ENCODE measurements at places on chromosomes 3 and 15.
A peak's percentile ranks its signal among the peaks of the same experiment; 100 is the strongest.

DNA sequence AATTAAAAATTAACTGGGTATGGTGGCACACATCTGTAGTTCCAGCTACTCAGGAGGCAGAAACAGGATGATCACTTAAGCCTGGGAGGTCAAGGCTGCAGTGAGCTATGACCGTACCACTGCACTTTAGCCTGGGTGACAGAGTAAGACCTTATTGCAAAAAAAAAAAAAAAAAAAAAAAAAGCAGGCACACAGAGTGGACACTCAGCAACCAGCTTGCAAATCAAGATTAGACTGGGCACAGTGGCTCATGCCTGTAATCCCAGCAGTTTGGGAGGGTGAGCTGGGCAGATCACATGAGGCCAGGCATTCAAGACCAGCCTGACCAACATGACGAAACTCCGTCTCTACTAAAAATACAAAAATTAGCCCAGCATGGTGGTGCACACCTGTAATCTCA lies 5.4 kb downstream of the CLN6 start:
- DNase-seq, result no peak

DNA sequence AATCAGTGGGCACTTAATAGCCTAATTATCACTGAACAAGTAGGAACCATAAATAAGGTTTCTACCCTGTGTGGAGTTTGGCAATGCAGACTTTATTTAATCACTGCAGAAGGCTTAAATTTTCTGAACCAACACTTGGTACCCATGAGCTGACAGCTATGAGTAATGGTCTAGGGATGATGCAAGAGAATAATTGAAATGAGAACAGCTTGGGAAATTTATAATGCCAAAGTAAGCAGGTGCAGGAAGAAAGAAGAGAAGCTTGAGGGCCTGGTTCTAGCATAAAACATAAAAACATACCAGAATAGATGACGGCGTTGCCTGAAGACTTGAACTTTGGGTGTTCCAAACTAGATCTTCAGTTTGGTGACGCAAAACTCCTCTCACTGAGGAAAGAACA lies 67.0 kb downstream of the IMPG2 start:
- DNase-seq, result no peak

DNA sequence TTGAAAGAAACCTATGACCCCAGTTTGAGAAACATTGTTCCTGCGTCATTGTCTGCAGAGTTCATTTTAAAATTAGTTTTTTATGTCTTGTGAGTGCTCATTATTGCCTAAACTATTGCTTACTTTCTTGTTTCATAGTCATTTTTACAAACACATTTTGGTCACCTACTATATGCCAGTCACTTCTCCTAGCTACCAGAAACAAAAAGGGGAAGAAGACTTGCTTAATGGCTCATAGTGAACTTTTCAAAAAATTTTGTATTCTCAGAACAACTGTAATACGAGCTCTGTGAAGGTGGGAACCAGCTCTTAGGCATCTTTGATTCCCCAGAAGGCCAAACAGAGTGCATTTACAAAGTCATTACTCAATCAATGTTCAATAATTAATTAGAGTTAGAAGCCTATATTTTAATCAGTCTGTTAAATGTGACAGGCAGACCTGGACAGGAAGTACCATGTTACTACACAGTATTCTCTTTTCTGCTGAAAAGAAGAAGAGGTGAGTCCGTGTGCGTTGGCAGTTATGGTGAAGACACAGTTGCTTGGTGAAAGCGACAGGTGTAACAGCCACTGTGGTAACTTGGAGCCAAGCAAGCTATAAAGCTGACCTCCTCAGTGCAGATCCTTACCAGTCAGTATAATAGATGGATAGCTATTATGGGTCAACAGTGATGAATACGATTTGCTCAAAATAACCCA lies 46.6 kb downstream of the DPPA2 start:
- no peak for DNase-seq

DNA sequence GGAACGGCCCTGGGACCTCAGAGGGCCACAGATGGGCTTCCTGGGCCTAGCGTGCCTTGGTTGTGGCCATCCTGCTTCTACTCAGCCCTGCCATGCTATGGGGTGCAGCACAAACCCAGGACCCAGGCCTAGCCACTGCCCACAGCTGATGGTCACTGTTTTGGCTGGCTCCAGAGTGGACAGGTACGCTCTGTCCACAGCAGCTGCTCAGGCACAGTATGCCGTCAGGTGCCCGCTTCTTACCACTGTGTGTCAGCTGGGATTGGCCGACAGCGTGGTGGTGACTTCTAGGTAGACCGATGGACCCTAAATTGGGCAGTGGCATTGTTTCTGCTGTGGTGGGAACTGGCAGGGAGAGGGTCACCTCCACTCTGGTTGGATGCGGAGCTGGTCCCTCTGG lies 47.3 kb downstream of the KLF13 start:
- no peak for DNase-seq

DNA sequence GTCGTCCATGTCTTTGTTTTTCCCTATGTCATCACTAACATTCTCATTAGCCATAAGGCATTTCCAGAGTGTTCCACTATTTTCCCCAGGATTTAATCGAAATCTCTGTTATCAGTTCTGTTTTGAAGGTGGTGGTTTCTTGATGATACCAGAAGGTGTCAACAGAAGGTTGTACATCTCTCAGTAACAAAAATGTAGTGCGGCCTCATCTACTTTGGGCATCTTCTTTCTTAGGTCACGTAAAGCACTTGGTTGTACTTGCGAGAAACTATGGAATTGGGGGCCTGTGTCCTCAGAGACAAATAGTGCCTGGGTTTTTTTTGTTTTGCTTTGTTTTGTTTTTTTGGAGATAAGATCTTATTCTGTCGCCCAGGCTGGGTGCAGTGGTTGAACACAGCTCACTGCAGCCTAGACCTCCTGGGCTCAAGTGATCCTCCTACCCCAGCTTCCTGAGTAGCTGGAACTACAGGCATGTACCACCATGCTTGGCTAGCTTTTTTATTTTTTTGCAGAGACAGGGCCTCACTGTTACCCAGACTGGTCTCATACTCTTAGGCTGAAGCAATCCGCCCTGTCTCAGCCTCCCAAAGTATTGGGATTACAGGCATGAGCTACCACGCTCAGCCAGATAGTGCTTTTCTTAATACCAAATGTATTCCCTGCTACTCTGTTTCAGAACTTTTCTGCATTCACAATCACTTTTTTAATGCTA lies 61.2 kb upstream of the FURIN start:
- DNase-seq, result no peak

- DNase-seq, result no peak
Observed at GRCh38 chr3:34864011-34864410, 775.3 kb upstream of the ARPP21 start.

DNA sequence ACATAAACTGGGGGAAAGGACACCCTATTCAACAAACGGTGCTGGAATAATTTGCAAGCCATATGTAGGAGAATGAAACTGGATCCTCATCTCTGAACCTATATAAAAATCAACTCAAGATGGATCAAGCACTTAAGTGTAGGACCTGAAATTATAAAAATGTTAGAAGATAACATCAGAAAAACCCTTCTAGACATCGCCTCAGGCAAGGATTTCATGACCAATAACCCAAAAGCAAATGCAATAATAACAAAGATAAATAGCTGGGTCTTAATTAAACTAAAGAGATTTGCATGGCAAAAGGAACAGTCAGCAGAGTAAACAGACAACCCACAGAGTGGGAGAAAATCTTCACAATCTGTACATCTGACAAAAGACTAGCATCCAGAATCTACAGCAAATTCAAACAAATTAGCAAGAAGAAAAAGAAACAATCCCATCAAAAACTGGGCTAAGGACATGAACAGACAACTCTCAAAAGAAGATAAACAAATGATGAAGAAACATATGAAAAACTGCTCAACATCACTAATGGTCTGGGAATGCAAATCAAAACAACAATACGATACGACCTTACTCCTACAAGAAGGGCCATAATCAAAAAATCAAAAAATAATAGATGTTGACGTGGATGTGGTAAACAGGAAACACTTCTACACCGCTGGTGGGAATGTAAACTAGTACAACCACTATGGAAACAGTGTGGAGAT lies 408.7 kb downstream of the CNTN6 start:
- no peak for DNase-seq

DNA sequence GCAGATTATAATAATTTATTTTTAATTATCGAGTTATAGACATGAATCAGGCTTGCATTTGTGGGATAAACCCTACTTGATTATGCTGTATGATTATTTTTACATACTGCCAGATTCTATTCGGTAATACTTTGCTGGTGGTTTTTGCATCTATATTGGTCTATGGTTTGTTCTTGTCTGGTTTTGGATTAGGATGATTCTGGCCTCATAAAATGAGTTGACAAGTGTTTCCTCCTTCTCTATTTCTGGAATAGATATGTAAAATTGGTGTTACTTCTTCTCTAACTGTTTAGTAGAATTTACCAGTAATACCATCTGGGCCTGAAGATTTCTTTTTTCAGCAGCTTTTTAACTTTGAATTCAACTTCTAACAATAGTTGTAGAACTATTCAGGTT lies 33.0 kb upstream of the ACKR4 start:
- no peak for DNase-seq

DNA sequence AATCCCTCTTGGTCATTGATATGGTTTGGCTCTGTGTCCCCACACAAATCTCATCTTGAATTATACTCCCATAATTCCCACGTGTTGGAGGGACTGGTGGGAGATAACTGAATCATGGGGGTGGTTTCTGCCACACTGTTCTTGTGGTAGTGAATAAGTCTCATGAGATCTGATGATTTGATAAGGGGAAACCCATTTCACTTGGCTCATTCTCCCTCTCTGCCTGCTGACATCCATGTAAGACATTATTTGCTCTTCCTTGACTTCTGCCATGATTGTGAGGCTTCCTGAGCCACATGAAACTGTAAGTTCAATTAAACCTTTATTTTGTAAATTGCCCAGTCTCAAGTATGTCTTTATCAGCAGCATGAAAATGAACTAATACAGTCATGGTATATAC lies 106.9 kb upstream of the UBP1 start:
- DNase-seq, result no peak

- DNase-seq, result peak; percentile 69
Observed at GRCh38 chr3:10223676-10224639, 24.3 kb upstream of the TATDN2 start.

DNA sequence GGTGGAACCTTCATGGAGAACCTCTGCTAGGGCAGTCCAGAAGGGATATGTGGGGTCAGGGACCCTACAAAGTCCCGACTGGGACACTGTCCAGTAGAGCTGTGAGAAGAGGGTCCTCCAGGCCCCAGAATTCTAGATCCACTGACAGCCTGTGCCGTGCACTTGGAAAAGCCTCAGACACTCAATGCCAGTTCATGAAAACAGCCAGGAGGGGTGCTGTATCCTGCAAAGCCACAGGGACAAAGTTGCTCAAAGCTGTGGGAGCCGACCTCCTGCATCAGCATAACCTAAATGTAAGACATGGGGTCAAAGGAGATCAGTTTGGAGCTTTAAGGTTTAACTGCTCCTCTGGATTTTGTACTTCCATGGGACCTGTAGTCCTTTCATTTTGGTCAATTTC lies 448.8 kb upstream of the CADM2 start:
- DNase-seq, result no peak

DNA sequence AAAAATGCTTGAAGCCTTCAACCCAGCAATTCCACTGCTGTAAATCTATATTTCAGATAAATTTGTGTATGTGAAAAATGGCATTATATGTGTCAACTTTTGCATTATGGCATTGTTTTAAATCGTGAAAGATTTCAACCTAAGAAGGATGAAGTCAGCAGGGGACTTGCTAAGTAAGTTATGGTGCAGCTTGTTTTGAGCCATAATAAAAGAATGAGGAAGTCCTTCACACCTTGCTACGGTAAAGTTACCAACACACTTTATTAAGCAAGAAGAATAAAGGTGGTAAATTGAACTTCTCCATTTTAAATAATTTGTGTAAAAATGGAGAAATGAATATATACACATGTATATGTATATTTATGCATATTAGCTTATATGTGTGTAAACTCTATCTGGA lies 371.4 kb downstream of the ROBO2 start:
- no peak for DNase-seq

GRCh38 chr3:172885704-172886103 lies 135.2 kb downstream of the ECT2 start:
- DNase-seq, result no peak

DNA sequence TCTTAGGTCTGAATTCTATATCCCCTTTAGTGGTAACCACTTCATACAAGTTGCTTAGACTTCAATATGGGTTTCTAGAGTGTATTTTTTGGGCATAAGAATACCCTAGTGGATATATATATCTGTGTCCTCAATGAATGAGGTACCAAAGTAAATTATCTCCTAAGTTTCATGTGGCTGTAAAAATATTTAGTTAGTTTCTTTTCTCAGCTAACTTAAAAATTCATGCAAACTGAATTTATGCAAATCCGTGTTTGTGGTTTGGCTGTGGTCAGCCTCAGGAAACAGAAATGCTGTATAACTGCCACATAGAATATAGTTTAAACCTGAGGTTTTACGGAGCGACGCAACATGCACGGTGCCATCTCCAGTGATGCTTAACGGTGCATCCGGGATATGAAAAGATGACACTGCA lies 80.3 kb downstream of the PEX5L start:
- DNase-seq, result peak; percentile 86

GRCh38 chr3:177811835-177812234 lies 614.6 kb upstream of the TBL1XR1 start:
- DNase-seq, result no peak

DNA sequence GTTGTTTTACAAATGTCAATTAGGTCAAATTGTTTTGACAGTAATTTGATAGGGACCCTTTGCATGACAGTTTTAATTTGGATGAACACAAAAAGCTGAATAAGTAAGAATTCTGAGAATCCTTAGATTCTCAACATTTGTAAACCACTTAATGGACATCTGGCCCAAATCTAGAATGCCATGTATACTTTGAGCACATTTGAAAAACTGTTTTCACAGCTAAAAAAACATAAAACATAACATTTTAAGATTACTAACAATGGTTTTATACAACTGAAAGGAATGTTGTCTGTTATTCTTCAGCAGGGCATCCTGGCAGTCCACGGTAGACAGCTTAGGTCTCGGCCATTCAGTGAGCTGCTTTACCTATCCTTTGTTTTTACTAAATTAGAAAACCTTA lies 34.5 kb upstream of the TM2D3 start:
- DNase-seq, result no peak

GRCh38 chr3:195587824-195588223 lies 4.1 kb upstream of the APOD start:
- no peak for DNase-seq

- DNase-seq, result no peak
Observed at GRCh38 chr3:62132027-62132602, 241.2 kb downstream of the FEZF2 start.

Data from HL-60 (cell line).